ENCODE measurements at places on chromosomes 11 and 22.

GRCh38 chr11:80733790-80734189, 1293.0 kb upstream of the TENM4 start:
- H3K27ac ChIP-seq, result no peak overlapping the region
- no peak for DNase-seq
- no peak overlapping the region for H3K4me3 ChIP-seq

DNA sequence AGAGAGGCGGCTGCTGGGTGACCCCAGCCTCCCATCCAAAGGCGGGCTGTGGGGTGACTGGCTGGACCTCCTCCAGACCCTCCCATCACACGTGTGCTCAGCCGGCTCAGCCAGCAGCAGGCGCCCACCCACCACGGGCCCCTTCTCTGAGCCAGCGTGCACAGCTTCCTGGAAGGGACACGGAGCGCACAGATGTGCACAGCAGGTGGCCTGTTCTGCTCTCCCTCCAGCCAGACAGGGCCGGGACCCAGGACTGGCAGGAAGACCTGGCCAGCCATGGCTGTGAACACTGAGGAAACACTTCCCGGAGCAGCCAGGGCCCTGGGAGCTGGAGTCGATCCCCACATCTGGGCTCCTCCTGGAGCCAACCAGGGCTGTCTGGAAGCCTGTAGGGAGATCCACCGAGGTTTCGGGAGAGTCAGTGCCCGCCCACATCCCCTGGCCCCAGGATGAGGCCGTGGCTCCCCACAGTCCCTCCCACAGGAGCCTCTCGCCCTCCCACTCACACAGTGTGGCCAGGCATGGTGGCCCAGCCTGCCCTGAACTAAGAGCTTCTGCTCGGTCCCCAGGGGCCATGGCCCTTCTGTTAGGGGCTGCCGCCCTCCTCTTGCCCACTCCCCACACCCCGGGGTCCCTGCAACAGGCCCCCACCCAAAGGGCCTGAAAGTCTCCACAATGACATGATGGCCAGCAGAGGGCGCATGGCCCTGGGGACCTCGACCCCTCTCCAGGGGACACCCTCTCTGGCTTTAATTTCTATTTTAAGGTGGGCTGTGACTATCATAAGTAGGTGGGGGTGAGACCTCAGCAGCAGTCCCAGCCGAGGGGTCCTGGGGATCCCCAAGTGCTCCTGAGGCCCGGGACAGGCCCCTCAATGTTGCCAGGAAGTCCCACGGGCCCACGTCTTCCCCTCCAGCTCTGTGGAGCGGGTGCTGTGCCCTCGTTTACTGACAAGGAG, 90.6 kb upstream of the FGF3 start:
- H3K27me3 ChIP-seq, result peaks cover 4% of the 10 kb centered on the region
- peaks cover 6% of the 10 kb centered on the region for H3K4me1 ChIP-seq
- no peak overlapping the region for H3K4me3 ChIP-seq
- no peak overlapping the region for H3K27ac ChIP-seq
- DNase-seq, result no peak
- H3K36me3 ChIP-seq, result no peaks in the 10 kb centered on the region

GRCh38 chr22:50228366-50228765, 16.5 kb downstream of the TUBGCP6 start:
- peaks cover 2% of the 10 kb centered on the region for H3K36me3 ChIP-seq
- no peak for DNase-seq
- no peaks in the 10 kb centered on the region for H3K27me3 ChIP-seq
- H3K4me3 ChIP-seq, result no peak overlapping the region
- no peaks in the 10 kb centered on the region for H3K4me1 ChIP-seq

DNA sequence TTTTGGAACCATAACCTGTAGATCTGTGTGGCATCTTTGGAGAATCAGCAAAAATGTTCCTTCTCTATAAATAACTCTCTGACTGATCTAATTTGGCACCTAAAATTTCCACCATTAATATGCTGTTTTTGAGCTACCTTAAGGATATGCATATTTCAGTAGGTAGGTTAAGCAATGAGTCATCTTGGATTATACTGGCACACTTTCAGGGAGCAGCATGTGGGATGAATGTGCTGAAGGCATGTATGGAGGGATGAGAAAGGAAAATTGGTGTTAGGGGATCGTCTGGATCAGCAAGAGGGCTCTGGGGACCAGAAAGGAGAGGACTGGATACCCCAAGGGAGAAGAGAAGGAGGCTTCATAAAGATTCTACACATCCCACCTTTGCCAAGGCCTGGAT, 44.6 kb upstream of the ELF5 start:
- H3K36me3 ChIP-seq, result no peaks in the 10 kb centered on the region
- no peaks in the 10 kb centered on the region for H3K27me3 ChIP-seq
- peak; percentile 39 for DNase-seq
- peaks cover 7% of the 10 kb centered on the region for H3K4me1 ChIP-seq
- no peak overlapping the region for H3K27ac ChIP-seq
- no peak overlapping the region for H3K4me3 ChIP-seq

DNA sequence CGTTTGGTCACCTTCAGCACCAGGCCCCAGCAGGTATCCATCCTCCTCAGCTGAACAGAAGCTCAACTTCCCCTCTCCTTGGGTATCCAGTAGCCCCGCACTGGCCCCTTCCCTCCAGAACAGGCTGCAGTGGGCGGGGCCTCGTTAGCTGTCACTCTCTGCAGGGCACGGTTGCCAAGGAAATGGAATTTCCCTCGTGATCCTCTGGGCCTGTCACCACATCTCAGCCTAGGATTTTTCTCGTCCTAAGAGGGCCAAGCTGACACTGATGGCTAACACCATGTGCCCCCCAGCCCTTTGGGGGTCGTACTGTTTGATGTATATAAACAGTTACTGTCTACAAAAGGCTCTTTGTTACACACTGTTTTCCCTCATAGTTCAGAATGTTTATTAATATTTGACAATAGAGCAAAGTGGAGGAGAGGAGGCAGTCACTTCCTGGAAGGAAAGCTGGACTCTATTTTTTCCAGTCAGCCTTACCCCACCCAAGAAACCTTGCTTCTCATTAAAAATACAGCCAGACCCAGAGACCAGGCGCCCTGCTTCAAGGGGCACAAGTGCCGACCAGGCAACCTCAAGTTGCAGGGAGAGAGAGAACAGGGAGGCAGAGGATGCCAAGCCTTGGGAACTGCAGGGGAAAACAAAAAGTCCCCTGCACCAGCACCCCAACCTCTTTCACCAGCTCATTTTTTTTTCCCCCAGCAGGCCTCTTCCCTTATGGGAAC, 44.5 kb downstream of the FEZ1 start:
- no peak for DNase-seq
- no peak overlapping the region for H3K4me3 ChIP-seq
- no peaks in the 10 kb centered on the region for H3K27me3 ChIP-seq
- peaks cover 15% of the 10 kb centered on the region for H3K4me1 ChIP-seq
- H3K36me3 ChIP-seq, result no peaks in the 10 kb centered on the region
- no peak overlapping the region for H3K27ac ChIP-seq

GRCh38 chr11:17145972-17146371, 61.8 kb downstream of the PIK3C2A start:
- no peak for DNase-seq
- H3K27me3 ChIP-seq, result no peaks in the 10 kb centered on the region
- peaks cover 17% of the 10 kb centered on the region for H3K36me3 ChIP-seq
- H3K4me3 ChIP-seq, result no peak overlapping the region
- H3K27ac ChIP-seq, result no peak overlapping the region
- H3K4me1 ChIP-seq, result no peaks in the 10 kb centered on the region

DNA sequence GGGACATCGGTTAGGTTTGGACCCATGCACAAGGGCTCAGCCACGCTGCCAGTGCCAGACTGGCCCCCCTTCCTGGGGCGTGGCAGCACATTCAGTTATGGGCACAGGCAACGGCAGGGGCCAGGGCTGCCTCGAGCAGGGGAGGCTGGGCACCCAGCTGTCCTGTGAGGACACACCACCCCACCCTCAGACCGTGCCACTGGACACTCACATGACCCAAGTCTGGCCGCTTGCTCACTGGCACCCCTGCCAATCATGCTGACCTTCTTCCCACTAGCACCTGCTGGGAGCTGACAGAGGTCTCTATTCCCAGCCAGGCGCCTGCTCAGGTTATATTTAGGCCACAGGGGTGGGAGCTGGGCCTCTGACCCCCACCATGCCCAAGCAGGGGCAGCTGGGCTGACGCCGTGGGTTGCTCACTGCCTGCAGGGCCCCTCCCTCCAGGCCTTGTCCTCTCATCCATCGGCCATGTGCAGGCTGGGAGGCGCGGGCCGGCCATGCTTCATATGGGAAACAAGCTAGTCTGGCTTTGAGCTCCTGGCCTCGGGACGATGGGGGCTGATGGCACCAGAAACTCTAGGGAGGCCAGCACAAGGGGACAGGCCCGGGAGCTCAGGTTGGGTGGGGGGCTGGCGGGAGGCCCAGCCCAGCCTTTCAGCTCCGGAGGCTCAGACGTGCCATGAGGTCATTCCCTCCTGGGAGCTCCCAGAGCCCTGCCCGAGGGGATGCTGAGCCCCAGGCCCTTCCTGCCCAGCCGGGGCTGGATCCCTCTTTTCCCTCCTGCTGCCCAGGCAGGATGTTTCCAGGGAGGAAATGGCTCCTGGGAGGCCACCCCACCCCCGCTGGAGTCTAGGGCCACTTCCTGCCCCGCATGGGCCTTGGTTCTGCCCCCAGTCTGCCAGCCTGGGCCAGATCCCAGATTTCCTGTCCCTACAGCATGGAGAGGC, 15.2 kb upstream of the TBX1 start:
- H3K36me3 ChIP-seq, result no peaks in the 10 kb centered on the region
- no peak overlapping the region for H3K4me3 ChIP-seq
- no peaks in the 10 kb centered on the region for H3K4me1 ChIP-seq
- no peak overlapping the region for H3K27ac ChIP-seq
- peaks cover 15% of the 10 kb centered on the region for H3K27me3 ChIP-seq

DNA sequence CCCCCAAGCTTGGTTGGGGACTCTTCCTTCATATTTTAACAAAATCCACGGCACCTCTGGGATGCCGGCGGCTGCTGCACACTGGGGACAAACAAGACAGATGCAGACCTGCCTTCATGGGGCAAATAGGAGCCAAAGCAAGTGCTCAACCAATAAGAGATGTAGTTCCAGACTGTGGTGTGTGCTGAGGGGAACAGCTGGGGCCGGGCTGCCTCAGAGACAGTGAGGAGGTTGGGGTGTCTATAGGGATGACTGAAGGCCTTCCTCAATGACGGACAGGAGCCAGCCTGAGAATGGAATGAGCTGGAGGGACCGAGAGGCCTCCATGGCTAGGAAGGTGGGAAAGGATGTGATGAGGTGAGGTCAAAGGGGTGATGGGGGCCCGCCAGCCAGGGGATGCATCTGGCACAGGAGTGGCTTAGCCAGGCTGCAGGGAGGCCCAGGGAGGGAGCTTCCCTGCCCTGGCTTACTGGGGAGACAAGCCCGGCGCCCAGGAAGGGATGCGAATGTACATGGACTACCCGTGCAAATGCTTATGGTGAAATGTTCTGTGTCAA, 10.3 kb upstream of the CTSD start:
- H3K36me3 ChIP-seq, result no peaks in the 10 kb centered on the region
- H3K4me3 ChIP-seq, result no peak overlapping the region
- H3K27me3 ChIP-seq, result no peaks in the 10 kb centered on the region
- H3K27ac ChIP-seq, result no peak overlapping the region
- no peak for DNase-seq
- H3K4me1 ChIP-seq, result peaks cover 18% of the 10 kb centered on the region

DNA sequence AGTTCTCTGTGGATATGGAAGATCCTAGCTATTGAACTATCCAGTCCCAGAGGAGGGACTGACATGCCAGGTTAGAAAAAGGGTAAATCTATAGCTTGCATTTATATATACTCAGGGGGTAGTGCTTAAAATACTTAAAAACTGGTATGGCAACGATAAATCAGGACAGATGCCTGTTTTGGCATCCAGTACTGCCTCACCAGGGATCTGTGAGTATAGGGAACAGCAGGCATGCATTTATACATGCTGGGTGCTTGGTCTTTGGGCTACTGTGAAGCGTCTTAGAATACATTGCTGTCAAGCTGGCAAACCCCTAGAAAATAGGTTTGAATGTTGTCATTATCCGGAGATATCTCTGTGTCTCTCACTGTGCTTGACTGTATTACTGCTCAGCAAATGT, 94.2 kb upstream of the DRD2 start:
- no peak overlapping the region for H3K4me3 ChIP-seq
- no peaks in the 10 kb centered on the region for H3K4me1 ChIP-seq
- no peaks in the 10 kb centered on the region for H3K36me3 ChIP-seq
- peaks cover 14% of the 10 kb centered on the region for H3K27me3 ChIP-seq

DNA sequence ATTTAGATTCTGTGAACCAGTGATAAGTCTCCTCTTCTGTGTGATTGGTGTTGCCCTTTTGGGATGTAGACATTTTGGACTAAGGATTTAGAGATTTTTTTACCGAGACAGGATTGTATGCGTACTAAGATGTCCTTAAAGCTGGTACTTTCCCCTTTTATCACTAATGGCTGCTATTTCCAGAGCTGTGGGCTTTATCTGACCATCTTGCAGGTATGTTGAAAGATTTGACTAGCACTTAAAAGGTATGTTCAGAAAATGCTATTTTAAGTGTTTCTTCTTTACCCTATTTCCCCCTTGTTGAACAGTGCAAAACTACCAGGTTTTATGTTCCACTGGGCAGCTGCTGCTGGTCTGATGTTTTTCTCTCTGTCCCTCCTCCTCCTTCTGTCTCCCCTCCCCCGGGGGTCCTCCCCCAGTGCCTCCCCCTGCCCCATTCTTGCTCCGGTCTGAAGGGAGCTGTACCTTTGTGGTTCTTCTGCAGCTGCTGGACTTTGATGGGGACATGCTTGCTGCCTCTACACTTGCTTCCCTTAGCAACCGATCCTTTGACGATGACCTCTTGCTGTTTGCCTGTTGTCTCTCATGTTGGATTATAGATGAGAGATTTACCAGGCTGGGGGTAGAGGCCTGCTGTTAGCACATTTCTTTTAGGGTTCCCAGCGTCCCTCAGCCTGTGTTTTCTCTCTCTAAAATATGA, 59.6 kb downstream of the ZNRF3 start:
- no peaks in the 10 kb centered on the region for H3K27me3 ChIP-seq
- H3K36me3 ChIP-seq, result no peaks in the 10 kb centered on the region
- no peak for DNase-seq
- no peak overlapping the region for H3K4me3 ChIP-seq
- no peak overlapping the region for H3K27ac ChIP-seq

DNA sequence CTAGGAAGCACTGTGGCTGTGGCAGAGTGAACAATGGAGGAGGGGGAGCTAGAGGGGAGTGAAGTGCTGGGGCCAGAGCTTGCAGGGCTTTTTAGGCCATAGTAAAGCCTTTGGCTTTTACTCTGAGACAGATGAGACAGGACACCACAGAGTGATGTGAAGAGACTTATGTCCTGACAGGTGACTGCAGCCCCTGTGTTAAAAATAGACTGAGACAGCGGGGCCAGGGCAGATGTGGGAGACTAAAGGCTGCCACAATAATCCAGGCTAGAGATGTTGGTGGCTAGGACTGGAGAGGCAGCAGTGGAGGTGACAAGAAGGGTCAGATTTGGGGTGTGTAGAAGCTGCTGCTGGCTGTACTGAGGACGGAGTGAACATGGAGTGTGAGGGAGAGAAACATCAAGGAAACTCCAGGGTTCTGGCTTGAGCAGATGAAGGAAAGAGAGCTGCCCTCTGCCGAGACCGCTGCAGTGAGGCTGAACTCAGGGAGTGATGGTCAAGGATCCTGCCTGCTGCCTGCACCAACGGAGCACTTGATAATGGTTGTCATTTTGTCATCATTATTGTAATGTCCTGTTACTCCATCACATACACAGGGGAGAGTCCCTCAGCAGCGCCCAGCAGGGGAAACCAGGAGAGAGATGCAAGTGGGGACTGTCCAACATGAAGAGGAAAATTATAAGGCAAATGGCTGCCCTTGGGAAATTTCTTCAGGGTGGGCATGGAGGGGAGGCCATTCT, 27.4 kb downstream of the SLC43A1 start:
- no peak overlapping the region for H3K27ac ChIP-seq
- H3K4me3 ChIP-seq, result no peak overlapping the region
- H3K36me3 ChIP-seq, result no peaks in the 10 kb centered on the region
- H3K4me1 ChIP-seq, result peaks cover 3% of the 10 kb centered on the region
- DNase-seq, result no peak

Data from astrocyte (in vitro differentiated cells and primary cell).